Hematopoietic multipotent progenitor cell treated with erythropoietin and hydrocortisone succinate and interleukin-3 and kit ligand, for 4 days (in vitro differentiated cells): ENCODE measurements at places on chromosomes 7 and 10.

DNA sequence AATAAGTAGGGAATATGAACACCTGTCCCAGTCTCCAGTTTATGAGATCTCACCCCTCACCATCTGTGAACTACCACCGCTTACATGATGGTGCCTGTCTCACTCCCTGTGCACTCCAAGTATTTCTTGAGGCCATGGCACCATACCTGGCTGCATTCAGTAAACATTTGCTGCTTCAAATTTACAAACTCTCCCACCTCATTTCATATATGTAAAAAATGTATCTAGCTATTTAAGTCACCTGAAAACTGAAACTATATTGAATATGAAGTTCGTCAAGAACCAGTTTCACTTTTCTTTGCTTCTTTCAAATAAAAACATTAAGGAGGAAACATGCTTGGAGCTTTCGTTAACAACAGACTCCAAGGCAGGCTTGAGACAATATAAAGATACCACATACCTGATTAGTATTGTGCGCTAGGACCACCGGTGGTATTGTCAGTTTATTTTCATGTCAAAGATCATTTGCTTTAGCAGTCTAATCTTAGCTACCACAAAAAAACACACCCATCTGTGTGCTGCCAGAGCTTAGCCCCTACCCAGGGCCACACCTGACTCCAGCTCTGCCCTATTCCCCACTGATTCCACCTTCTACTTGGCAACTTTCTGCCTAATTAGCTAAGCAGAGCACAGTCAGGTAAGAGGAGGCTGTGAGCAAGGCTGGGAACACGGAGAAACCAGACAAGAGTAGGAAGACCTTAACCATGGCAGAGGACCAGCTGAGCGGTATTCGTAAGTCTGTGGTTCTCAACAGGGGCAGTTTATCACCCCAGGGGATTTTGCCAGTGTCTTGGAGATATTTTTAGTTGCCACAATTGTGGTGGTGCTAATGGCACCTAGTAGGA is 92.0 kb downstream of the ZFAND4 start:
- DNase-seq = peak; percentile 46

- no peak for DNase-seq
These were observed 10.6 kb downstream of the ATP6V1F start for GRCh38 chr7:128873234-128873633.

DNA sequence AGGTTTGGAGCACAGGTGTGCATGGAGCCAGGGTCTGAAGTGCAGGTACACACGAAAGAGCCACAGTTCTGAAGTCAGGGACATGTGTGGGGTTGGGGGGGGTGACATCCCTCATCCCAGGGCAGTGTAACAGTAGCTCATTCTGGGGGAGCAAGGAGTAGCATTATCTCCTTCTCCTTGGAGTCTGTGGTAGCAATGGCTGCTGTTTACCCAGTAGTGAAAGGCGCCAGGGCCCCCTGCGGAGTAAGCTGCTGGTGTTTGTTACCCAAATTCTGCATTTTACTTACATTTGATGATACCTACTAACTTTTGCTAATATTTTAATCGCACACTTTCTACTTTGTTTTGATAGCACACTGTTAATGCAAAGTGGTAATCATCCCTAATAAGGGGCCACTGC is 665.5 kb downstream of the GATA3 start:
- no peak for DNase-seq

DNA sequence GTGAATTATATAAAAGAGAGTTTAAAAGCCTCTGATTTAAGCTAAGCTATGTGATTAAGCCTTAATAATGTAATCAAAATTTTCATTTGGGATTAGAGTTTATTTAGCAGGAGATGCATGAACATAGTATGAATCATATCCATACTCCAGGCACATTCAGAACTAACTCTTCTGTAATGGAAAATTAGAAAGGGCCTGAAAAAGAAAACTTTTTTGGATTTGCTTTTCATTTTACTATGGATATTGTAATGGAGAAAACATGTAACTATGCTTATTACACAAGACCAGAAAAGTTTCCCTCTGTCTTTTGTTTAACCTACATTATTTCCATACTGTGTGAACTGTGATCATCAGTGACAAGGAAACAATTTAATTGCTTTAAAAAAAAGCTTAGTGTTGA is 22.0 kb downstream of the TES start:
- no peak for DNase-seq

- no peak for DNase-seq
These were observed 25.9 kb downstream of the SMNDC1 start for GRCh38 chr10:110278562-110279406.

GRCh38 chr10:23197416-23197861 is 5.3 kb downstream of the PTF1A start:
- no peak for DNase-seq

GRCh38 chr7:157910446-157910845 is 573.6 kb downstream of the DNAJB6 start:
- DNase-seq = no peak

DNA sequence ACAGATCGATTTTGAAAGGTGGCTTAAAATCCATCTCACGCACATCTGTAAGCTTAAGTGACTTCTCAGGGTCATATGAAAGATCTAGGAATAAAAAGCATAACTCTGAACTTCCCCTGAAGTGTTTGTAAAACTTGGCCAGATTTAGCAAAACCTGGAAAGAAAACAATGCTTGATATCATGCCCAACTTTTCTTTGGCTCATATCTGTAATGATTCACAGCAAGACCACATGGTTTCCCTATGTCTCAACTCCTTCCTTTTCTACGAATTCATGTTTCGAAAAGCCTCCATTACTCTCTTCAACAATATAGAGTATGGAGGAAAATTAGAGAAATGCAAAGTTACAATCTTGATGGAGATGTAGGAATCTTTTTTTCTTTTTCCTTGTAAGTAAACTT is 20.1 kb upstream of the CABCOCO1 start:
- no peak for DNase-seq

GRCh38 chr10:17212802-17213221 is 11.3 kb upstream of the TRDMT1 start:
- DNase-seq = peak; percentile 33

DNA sequence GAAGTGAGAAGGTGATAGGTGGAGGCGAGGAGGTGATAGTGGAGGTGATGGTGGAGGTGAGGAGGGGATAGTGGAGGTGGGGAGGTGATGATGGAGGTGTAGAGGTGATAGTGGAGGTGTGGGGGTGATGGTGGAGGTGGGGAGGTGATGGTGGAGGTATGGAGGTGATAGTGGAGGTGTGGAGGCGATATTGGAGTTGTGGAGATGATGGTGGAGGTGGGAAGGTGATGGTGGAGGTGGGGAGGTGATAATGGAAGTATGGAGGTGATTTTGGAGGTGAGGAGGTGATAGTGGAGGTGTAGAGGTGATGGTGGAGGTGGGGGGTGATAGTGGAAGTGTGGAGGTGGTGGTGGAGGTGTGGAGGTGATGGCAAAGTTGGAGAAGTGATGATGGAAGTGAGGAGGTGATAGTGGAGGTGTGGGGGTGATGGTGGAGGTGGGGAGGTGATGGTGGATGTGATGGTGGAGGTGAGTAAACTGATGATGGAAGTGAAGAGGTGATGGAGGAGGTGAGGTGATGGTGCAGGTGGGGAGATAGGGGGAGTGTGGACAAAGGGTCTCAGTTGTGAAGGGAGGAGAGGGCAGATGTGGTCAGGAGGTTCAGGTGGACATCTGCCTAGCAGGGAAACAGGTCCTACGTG is 36.6 kb downstream of the ADCY1 start:
- DNase-seq = no peak

DNA sequence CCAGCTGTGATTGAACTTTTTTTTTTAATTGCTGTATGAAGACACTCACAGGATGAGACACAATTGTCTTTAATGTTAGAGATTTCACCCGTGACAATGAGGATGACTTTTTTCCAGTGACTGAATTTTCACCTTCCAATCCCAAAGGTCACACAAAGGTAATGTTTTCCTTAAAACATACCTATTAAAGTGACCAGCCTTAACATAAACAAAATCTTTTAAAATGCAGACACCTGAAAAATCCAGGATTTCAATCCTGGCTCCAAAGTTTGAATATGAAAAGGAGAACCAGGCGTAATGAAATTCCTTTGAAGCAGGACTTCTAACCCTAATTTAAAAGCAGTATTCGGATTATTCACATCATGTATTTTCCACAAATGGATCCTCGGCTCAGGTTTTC is 647.7 kb downstream of the GATA3 start:
- no peak for DNase-seq

DNA sequence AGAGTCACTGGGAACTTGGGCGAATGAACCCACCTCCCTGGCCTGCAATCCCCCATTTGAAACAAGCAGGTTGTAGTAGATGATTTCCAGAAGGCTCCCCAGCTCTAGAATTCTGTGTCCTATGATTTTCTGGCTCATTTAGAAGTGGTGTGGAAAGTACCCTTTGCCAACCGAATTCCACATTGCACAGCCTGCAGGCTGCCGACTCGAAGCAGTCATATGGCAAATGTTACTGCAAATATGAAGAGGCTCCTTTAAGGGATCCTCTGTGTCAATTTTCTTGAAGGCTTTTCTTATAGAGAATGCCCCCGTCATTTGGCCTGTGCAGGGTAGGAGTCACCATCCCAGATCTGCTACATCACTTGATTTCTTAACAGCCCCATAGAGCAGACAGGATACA is 5.6 kb downstream of the PODXL start:
- no peak for DNase-seq

GRCh38 chr7:149608168-149608567 is 110.6 kb upstream of the ZNF746 start:
- no peak for DNase-seq

GRCh38 chr10:42969147-42969546 is 107.7 kb upstream of the RET start:
- DNase-seq = no peak

DNA sequence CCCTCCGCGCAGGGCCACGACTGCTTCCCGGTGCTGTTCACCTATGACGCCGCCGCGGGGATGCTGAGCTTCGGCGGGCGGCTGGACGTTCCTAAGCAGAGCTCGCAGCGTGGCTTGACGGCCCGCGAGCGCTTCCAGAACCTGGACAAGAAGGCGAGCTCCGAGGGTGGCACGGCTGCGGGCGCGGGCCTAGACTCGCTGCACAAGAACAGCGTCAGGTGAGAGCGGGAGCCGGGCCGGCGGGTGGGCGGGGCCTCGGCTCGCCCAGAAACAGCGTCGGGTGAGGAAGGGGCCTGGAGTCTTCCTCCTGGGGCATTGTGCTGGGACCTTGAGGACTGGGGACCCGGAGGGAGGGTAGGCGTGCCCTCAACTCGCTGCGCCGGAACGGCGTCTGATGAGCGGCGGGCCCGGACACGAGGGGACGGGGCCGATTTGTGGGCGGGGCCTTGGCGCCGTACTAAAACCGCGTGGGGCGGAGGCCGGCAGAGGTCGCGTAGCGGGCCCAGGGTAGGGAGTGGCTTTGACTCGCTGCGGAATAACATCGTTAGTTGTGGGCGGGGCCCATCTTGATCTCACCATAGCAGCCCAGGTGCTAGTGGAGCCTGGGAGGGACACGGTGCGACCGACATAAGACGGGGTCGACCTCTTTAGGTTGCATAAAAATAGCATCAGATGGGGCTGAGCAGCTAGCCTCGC is 15.6 kb downstream of the PDAP1 start:
- DNase-seq = peak; percentile 91

DNA sequence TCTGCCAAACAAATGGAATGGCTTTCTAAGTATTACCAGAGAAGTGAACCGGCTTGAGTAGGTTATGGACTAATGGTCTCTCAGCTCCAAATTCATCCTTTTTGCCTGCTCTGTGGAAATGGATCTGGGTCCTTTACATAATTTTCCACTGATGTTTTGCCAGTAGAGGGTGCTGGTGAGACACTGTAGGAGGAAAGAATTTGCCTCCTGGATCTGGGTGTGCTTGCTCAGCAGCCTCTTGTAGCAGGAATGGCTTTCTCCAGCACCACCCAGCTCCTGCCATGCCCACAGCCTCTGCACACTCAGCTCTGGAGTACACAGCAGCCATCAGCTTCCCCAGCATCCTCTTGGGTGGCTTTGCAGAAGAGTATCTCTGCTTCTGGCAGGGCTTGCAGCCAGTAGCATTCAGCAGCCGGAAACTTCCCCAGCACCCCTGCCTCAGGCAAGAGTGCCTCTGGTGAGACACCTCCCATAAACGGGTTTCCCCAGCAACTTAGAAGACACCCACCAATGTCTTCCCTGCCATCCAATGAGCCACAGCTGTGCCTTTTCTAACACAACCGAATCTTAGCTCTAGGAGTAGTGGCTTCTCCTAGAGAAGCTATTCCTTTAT is 235.0 kb upstream of the PLPP4 start:
- DNase-seq = peak; percentile 75

GRCh38 chr10:69826789-69827554 is 25.3 kb downstream of the COL13A1 start:
- no peak for DNase-seq

- DNase-seq = no peak
These were observed 22.1 kb upstream of the SAR1A start for GRCh38 chr10:70192326-70192968.
